ENCODE measurements at places on chromosomes 5 and 9.

DNA sequence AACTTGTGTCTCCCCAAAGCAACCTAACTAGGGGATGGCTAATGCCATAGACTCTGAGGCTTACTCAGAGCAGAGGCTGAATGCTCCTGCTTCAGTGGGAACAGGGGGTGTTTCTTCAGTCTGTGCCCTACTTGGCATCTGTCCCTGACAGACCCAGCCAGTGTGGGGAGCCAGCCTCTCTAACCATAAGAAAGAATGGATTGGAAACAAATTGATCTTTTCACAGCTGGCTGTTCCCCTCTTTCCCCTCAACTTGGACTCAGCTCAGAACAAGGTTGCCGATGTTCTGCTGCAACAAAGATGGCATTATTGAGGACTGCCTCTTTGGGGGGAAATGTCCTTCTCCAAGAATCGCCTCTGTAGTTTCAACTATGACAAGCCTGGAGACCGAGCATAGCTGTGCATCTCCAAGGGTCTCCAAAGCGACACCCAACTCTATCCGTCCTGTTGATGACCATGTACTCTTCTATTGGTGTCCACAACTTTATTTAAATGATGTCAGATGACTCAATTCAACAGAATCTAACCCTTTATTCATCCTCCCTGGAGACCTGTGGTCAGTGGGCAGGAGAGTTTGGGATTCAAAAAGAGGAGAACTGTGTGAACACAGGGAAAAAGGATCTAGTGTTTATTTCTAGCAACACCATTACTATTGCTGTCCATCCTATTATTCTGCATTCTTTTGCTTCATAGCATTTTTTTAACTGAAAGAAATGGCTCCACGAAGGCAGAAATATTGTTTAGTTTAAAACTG, 24.7 kb upstream of the TNC start:
- peak; percentile 73 for DNase-seq

- no peak for DNase-seq
Observed at GRCh38 chr9:132931178-132931735, 13.2 kb downstream of the TSC1 start.

DNA sequence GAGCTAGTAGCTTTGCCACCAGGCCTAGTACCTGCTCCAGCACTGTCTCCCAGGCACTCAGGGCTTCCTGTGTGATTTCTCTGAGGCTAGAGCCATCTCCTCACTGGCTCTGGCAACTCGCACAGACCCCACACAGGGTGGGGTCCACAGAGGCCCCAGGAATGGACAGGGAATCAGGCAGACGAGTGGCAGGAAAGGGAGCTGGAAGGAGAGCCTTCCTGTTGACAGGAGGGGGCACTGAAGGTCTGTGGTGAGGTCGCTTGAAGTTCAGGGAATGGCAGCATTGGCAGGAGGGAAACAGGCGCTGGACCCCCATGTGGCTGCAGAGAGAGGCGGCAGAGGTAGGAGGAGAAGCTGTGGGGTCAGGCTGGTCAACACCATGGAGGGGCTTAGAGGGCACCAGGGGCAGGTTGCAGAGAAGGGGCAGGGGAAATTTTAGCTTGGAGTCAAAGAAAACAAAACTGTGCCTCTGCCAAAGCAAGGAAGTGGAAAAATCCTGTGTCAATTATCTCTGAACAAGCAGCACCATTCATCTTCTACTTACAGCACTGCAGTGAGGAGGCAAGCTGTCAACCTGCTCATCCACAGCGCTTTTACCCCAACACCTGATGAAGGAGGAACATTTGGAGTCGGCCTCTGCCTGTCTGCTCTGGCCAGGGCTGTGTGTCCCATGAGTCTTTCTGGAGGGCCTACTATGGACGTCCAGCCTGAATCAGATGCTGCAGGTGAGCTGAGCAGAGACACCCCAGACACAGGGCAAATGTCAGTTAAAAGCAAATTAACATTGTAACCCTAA, 270.2 kb downstream of the FSTL4 start:
- DNase-seq = no peak

GRCh38 chr9:134403682-134404301, 77.5 kb downstream of the RXRA start:
- DNase-seq = peak; percentile 76

- DNase-seq = no peak
Observed at GRCh38 chr5:97094579-97095317, 47.7 kb downstream of the LIX1 start.

- no peak for DNase-seq
Observed at GRCh38 chr9:113591899-113592625, 128.5 kb downstream of the RGS3 start.

DNA sequence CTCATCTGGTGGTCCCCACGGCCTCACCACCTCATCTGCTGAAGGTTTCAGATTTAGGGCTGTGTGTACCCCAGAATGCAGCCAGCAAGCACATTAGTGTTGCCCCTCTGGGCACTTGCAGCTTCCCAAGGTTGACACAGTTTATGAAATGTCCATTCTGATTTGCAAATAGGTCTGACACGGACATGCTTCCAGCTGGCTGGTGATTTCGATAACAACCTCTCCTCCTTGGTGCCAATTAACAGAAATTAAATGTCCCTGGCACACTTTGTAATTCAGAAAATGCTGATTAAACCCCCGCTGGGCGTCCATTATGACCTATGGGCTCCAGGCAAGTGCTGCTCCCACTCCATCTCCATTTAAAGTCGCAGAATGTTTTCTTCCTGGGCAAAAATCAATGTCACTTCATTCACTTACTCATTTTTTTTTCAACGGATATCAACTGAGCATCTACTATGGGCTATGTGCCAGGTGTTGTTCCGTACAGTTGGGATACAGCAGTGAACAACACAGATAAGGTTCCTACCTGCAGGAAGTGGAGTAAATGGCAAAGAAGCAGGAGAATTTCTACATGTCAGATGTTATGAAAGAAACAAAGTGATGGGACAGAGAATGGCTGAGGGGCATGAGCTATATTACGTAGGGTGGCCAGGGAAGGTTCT, 32.0 kb downstream of the PLAC8L1 start:
- no peak for DNase-seq

GRCh38 chr9:110111868-110112267, 96.1 kb downstream of the C9orf152 start:
- DNase-seq = no peak

- peak; percentile 88 for DNase-seq
Observed at GRCh38 chr9:9498846-9499245, 1114.0 kb downstream of the PTPRD start.

DNA sequence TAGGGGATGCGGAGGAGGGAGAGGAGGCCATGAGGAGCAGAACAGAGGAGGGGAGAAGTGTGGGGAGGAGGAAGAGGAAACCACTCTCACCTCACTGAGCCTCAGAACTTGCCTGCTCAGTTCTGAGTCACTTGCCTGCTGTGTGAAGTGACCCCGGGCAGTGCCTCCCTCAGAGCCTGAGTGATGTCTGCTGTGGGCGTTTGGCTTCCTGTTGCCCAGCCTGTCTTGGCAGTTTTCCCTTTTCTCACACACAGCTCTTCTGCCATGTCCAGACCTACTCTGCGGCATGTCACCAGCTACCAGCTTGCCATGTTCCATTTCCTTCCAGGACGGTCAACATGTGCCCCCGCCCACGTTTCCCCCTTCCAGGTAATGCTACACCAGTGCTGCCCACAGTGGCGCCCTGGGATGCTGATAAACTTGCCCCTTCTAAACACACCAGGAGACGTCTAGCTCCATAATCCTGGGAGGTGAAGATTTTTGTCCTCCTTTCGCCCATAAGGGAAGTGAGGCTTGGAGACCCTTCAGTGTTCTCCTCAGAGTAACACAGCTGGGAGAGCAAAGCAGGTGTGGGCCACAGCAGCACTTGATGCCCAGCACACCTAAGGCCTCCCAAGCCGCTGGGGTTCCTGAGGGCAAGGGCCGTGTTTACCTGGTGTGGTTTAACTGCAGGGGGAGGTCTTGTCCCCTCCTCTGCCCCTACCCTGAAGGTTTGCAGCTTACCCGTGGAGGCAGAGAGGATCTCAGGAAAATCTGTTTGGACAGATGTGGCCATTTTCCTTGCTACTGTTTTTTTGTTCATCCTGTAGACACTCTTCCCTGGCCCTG, 63.8 kb upstream of the RNF130 start:
- peak; percentile 58 for DNase-seq

DNA sequence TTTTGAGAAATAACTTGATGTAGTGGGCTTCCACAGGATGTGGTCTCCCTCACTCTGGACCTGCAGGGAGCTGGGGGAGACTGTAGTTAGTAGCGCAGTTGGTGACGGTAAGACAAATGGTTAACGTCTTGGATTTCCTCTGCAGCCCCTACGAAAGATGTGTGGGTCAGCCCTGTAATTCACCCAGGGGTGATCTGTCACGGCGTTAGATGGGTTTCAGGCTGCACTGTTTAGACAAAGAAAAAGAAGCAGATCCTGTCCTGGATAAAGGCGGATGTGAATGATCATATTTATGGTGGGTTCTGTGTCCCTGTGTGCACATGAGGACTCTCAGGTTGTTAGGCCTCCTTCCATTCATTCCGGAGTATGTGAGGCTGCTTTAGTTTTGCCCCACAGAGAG, 142.0 kb upstream of the SLC28A3 start:
- DNase-seq = no peak

GRCh38 chr5:148384380-148384737, 601 bp downstream of the FBXO38 start:
- DNase-seq = peak; percentile 11

DNA sequence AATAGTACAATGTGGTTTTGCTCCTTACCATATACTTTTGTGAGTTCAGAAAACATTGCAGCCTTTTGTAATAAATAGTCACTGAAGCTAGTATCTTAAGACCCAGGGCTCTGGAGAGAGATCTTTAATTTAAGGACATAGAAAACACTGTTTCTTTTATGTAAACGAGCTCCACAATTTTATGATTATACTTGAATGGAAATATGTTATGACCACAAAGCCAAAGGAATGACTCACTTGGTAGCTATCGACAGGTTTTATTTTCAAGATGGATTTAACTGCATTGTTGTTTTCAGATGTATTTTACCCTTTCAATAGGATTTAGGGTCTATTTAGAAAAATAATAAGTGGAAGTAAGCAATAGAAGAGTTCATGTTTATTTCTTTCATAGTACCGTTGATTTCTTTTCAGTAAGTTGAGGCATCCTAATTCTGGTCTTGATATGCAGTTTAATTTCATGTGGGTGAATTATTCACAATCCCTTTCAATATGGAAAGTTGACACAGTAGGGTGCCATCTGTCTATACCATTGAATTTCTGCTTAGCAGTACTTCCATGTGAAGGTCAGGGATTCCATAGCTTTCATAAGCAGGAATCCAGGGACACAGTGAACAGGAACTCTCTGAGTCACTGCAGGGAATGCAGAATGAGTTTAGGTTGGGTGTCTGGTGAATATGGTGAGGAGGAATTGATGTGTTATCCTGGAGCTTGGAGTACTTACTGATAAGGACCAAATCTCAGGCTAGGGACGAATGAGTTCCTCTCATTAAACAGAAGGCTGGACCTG, 157.6 kb downstream of the CD180 start:
- DNase-seq = no peak

- no peak for DNase-seq
Observed at GRCh38 chr5:64979531-64979930, 210.8 kb downstream of the CWC27 start.

- peak; percentile 43 for DNase-seq
Observed at GRCh38 chr5:155616779-155617392, 603.3 kb downstream of the KIF4B start.

GRCh38 chr9:101354143-101354764, 30.6 kb downstream of the BAAT start:
- DNase-seq = no peak

Measured in pons (tissue), 1 donor.